ENCODE measurements at places on chromosomes 5 and 9.

DNA sequence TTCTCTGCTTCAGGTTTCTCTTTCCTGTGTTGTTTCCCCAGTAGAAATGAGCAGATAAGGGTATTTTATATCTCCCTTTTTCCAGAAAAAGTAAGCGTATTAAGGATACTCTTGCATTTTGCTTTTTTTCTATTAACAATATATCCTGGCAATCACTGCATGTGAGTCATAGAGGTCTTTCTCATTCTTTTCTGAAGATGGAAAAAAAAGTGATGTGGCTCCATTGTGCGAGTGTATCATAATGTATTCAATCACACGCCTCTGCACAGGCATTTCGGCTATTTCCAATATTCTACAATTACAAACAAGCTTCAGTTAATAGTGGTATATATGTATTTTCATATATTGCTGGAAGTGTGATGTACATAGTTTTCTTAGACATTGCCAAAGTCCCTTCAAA lies 155.9 kb downstream of the MED27 start:
- DNase-seq, result no peak

- DNase-seq, result no peak
Observed at GRCh38 chr9:90801241-90801972, at the start of gene SYK. SYK (plus strand) TSS chr9:90801819; CDS start chr9:90843899, 42,080 bp downstream.

- DNase-seq, result no peak
Observed at GRCh38 chr5:138789771-138790242, 36.6 kb downstream of the CTNNA1 start.

DNA sequence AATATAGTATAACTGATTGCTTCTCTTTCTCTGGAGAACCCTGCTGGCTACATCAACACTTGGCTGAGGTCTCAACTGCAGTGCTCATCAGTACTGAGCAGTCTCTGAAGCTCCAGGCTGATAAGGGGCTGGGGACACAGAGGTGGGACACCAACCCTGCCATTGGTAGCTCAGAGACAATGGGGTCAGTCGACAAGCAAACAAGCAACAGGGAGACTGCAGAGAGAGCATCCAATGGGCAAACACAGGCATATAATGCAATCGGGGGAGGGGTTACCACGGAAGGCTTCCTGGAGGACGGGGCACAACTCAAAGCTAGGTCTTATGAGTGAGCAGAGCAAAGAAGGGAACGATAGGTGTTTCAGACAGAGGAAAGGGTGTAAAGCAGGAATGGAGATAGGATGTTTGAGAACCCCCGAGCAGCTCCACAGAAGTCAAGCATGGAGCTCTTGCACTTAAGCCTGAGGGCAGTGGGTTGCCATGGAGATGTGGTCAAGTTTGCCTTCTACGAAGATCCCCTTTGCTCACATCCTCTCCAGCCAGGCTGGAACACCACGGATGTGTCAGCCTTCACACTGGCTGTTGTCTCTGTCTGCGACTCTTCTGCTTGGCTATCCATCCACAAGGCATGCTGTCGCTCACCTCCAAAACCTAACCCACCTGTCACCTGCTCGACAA lies 21.5 kb upstream of the AKNA start:
- DNase-seq, result no peak

DNA sequence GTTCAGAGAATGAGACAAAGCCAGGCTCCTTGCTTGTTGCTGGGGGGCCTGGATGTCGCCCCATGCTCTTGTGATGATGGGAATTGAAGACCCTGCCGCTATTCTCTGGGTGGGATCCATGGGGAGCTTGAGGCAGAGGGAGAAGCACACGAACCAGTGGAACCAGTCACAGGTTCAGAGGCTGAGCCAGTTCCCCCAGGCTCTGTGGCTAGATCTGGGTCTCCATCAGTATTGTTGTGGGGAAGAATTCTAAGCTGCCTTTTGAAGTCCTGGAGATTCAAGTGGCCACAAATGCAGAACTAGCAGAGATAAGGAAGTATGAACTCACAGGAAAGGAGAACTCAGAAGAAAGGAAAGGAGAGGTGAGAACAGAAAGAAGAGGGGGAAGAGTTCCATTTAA lies 219.4 kb downstream of the MSX2 start:
- no peak for DNase-seq

- DNase-seq, result no peak
Observed at GRCh38 chr9:98515506-98516204, 193.1 kb downstream of the GABBR2 start.

- DNase-seq, result no peak
Observed at GRCh38 chr5:143977891-143978461, 166.0 kb downstream of the HMHB1 start.

All from stimulated activated CD8-positive, alpha-beta memory T cell treated with anti-CD3 and anti-CD28 coated beads, Interleukin-2, amount 100 ng/mL, for 1 hour (primary cell).